ENCODE measurements at places on chromosomes 16 and 17.
A peak's percentile ranks its signal among the peaks of the same experiment; 100 is the strongest.

DNA sequence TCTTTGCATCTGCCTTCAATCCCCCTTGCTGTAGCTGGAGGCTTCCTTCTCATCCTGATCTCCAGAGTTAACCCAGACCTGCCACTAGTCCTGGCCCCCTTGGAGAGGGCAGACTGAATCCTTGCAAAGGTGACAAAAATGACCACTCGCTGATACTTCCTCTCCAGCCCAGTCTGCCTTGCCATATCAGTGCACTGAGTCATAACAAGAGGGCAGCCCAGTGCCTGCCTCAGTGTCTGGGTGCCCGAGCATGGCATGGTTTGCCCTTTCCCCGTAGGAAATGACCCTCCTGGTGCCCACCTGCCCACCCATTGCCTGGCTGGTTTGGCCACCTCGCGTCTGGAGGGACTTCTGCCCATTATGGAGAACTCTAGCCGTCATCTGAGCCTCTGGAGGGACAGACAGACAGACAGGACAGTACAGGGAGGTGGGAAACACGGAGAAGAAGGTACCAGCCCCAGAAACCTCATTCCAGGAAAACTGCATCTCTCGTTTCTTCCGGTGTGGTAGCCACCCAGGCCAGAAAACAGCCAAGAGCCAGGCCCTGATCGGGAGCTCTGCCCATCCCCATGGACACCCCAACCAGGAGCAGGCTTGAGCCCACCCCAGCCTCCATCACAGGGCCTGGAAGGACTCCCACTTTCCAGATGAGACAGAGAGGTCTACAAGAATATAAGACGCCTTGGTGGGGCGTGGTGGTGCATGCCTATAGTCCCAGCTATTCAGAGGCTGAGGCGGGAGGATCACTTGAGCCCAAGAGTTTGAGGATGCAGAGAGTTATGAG, 71.5 kb downstream of the SCNN1B start:
- DNase-seq = no peak

DNA sequence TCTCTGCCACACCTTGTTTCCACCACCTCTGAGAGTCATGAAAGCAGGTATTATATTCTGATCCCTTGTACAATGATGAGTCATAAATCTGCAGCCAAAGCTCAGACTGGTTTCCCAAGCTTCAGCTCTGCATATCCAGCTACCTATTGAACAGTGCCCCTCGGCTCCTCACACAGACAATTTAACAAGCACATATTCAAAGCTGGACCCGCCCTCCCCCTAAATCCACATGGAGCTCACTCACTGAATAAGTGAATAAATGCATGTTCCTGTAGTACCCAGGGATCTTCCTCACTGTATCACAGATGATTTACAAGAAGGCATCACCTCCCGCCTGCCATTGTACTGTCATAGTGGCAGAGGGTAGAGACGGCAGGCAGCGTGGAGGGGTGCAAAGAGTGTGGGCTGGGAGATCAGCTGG, 516.4 kb downstream of the GRIN2A start:
- DNase-seq = no peak

DNA sequence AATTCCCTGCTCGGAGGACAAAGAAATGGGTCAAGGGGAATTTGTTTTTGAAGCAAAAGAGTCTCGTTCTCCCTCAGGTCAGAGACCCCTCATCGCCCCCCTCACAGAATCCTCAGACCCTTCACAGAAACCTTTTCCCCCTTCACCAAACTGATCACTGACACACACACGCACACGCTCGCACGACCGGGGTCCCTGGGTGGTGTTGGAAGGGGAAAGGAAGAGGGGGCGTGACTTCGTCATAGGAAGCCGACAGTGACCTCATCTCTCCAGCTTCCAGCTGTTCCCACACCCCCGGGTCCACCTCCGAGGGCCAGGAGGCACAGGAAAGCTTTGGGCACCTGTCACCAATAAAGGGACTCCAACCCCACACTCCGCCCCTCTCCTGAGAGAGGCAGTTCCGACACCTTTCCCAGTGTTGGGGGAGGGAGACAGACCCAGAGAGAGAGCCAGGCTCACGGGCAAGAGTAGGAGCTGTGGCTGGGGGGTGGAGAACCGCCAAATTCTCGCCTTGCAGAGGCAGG, 1.2 kb downstream of the ASGR1 start:
- DNase-seq = peak; percentile 84

- DNase-seq = no peak
Measured at GRCh38 chr17:35817196-35817595, 7.9 kb downstream of the TAF15 start.

DNA sequence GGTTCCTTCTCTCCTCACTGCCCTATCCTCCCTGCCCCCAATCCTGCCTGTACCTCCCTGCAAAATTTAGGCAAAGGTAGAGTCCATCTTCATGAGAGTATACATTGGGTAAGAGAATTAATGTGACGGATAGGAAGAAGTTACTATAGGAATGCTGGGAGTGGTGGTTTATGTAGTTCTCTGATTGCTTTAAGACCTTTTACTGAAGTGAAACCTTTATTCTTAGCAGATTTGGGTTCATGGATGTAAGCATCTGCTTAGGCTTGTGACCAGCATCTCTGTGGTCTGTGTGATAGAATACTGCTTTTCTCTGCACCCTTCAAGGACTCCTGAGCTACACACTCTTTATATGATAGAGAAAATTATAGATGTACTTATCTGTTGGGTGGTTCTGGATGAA, 127.3 kb downstream of the PRKCA start:
- no peak for DNase-seq

- no peak for DNase-seq
Measured at GRCh38 chr16:3971261-3971660, 90.7 kb upstream of the CREBBP start.

DNA sequence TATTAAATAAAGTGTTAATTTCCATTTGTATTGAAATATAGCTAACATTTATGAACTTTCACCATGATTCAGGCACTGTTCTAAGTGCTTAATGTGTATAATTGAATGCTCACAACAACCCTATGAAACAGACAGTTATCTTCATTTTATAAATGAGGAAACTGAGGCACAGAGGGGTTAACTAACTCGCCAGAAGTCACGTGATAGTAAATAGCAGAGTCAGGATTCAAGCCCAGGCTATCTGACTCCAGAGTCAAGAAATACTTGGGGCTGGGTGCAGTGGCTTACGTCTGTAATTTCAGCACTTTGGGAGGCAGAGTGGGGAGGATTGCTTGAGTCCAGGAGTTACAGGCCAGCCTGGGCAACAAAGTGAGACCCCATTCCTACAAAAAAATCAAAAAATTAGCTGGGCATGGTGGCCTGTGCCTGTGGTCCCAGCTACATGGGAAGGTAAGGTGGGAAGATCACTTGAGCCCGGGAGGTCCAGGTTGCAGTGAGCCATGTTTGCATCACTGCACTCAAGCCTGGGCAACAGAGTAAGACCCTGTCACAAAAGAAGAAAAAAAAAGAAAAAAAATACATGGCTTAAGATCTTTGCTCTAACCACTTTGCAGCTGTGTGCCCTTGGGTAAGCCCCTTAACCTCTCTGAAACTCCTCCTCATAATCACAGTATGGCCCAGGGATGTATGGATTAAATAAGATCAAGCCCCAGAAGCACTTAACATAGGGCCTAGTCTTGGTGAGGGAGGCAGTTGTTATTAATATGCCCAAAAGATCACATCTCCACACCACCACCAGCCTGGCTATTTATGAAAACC, 29.0 kb downstream of the WSB1 start:
- DNase-seq = no peak

- no peak for DNase-seq
Measured at GRCh38 chr16:75794426-75794825, 68.1 kb upstream of the CPHXL start.

- no peak for DNase-seq
Measured at GRCh38 chr17:21282231-21282630, 2.3 kb upstream of the MAP2K3 start.

DNA sequence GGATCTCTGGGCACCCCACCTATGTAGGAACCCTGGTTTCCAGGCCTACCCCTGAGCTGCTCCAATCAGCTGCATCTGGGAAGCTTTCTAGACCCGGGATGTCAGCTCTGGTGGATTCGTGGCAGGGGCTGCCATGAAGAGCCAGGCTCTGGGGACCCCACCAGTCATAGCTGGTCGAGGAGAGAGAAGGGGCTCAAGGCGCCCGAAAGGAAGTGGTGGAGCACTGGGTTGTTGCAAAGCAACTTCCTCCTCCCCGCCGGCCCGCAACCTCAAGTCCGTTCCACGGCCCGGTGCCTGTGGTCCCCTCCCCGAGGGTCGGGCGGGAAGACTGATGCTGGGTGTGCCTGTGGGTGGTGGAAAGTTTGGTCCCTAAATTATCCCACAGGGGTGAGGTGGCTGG, 10.2 kb downstream of the TBKBP1 start:
- no peak for DNase-seq

Measured in retina (tissue), 1 donor.